Vagina (tissue), 2 donors: ENCODE measurements at places on chromosomes 1 and 21.

DNA sequence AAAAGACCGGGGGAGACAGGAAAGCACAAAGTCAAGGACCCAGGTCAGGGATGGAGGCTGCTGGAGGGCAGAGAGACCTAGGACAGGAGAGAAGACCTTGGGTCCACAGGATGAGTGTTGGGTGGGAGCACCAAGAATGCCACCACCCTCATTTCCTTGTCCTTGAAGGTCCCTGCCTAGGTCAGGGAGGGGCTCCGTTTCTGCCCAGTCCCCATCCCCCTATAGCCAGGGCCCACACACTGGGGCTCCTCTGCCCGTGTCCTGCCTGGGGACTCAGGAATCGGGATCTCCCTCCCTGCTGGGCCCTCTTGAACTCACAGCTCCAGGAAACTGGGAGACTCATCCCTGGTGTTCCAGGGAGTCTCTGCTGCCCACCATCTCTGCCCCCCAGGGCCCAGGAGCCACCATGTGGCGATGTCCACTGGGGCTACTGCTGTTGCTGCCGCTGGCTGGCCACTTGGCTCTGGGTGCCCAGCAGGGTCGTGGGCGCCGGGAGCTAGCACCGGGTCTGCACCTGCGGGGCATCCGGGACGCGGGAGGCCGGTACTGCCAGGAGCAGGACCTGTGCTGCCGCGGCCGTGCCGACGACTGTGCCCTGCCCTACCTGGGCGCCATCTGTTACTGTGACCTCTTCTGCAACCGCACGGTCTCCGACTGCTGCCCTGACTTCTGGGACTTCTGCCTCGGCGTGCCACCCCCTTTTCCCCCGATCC lies 584 bp downstream of the TINAGL1 start:
- DNase-seq, result peak; percentile 87

DNA sequence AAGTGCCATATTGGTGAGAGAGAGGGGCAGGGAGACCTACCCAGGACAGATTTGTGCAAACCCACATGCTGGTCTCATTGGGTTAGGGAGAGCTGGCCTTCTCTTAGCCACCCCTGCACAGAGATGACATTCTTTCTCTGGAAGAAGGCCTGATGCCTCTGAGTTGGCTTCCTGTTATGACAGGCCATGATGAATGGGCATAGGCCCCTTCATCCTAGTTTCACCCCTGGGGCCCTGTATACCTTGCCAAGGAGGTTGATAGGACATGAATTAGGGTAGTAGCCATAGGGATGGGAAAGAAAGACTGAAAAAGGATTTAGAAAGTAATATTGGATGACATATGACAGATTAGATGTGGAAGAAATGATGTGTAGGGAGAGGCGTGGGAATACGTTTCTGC lies 46.6 kb downstream of the TENT5C start:
- no peak for DNase-seq

- no peak for DNase-seq
Observed at GRCh38 chr1:176897350-176898236, 266.9 kb downstream of the ASTN1 start.

- DNase-seq, result no peak
Observed at GRCh38 chr1:243849421-243850201, 432 bp downstream of the AKT3 start.

- DNase-seq, result no peak
Observed at GRCh38 chr1:183734543-183735036, 70.3 kb upstream of the RGL1 start.

DNA sequence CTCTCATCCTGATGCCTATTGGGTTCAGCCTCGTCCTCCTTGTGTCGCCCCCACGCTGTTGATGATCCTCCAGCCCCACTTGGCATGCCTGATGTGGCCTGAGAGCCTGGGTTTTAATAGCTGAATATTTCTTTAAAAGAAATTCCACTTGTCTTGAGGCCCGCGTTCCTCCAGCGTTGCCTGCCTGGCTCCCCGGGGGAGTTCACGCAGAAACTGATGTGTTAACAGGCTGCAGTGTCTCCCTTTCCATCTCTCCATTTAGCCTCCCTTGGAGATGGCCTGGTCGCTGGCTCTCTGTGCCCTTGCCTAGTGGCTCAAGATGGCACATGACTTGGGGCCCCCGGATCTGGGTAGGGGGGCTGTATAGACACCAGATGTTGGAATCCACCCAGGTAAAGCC lies 9.5 kb downstream of the ACTL8 start:
- DNase-seq, result no peak

- DNase-seq, result no peak
Observed at GRCh38 chr1:112508278-112509004, at the start of gene WNT2B. WNT2B (plus strand) TSS chr1:112508965; CDS start chr1:112509263, 298 bp downstream.

- no peak for DNase-seq
Observed at GRCh38 chr1:60915441-60915840, 166.9 kb upstream of the NFIA start.

GRCh38 chr1:6024376-6024775 lies 21.3 kb upstream of the KCNAB2 start:
- no peak for DNase-seq

GRCh38 chr1:81600878-81601622 lies 199.7 kb upstream of the ADGRL2 start:
- DNase-seq, result no peak

- no peak for DNase-seq
Observed at GRCh38 chr1:39672551-39672947, 642 bp upstream of the NT5C1A start.

- no peak for DNase-seq
Observed at GRCh38 chr1:115052454-115053083, 22.9 kb downstream of the TSHB start.

DNA sequence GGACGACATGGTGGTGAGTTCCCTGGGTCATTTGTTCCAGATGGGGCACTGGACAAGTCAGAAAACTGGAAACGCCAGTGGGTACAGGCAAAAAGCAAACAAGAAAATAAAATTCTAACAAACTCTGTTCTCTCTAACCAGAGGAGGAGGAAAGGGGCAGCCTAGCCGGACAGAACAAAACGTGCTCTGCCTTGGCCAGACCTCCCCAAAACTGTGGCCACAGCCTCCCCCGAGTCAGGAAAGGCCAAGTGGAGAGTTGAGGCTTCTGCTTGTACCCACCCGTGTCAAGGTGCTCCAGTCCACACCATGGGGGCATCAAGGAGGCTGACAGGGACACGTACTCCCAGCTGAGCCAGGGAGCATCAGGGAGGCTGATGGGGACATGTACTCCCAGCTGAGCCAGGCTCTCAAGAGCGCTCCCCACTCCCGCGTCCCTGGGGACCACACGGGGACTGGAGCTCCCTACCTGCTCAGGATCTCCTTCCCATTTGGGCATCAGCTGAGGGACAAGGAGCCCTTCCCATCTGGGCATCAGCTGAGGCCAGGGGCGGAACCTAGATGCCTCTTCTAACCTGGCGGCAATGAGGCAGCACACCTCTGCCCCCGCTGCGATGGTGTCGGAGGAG lies 154.8 kb upstream of the COL6A1 start:
- DNase-seq, result no peak

DNA sequence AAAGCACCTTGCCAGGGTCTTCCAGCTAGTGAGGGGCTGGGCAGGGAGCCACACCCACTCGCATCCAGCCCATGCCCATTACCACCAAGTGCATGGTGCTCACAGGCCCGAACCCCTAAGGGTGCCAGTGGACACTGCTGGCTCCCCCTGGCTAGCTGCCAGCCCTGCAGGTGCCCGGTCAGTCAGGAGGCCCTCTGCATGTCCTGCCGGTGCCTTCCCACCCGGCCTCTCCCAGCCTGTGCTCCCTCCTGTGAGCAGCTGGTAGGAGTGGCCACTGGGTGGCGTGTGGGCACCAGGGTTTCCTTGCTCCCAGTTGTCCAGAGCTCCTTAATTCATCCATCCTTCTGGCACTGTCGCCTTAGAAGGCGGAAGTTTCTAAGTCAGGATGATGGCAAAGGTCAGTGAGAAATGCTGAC lies 33.4 kb downstream of the QSOX1 start:
- DNase-seq, result no peak

- DNase-seq, result no peak
Observed at GRCh38 chr1:223331929-223332328, 32.0 kb downstream of the SUSD4 start.

DNA sequence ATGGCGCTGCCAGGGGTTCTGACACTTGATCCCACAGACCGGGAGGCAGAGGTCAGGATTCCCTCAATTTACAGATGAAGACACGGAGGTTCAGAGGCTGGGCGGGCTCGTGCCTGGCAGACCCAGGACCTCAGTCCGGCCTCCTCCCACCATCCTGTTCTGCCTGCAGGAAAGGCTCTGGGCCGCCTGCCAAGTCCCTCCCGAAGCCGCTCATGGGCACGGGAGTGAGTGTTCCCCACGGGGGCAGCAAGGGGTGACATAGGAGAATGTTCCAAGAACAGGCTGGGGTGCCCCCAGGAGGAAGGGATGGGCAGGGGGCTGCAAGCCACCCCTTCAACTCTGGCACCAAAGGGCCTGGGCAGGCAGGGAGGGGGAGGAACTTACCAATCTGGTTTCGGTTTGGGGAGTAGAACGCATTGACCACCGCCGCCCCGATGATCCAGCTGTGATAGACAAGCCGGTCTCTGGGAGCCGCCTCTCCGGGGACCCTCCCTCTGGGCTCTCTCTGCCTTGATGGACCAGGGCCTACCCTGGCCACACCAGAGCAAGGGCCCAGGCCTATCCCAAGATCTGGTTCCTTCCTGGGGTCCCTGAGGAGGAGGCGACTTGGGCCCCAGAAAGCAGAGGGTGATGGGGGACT lies 7.5 kb downstream of the PRXL2B start:
- DNase-seq, result no peak

- no peak for DNase-seq
Observed at GRCh38 chr21:45504516-45505415, 37.5 kb downstream of the SLC19A1 start.

DNA sequence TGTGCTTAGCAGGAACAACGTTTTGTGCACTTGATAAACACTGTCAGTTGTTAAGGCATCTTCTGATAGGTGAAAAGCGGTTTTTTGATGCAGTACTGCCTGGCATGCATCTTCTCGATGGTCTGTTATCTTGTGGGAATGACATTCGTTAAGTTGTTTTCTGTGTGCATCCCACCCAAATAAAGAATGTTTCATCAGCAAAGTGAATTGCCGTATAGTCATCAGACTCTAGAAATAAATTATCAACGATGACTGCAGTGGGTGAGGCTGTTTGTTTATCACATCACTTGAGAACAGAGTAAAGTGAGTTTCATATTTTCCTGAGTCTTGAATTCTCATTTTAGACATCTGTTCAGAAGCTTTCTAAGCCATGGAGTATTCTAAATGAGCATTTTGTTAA lies 34.1 kb downstream of the NFIA start:
- no peak for DNase-seq

DNA sequence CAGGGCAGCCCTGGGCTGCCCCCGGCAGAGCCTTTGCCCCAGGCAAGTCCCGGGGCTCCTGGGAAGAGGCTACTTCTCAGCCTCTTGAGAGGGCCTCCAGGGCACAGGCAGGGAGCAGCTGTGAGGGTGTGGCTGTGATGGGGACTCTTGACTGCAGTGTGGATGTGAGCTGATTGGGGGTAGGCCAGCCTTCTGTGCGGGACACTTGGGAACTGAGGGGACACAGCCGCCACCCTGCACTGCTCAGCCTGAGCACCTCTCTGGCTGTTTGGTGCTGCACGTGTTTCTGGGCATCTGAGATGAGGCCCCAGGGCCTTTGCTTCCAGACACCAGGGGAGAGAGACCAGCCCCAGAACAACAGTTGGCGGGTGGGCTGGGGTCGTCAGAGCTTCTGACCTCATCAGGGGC lies 62.1 kb downstream of the SKI start:
- DNase-seq, result no peak

DNA sequence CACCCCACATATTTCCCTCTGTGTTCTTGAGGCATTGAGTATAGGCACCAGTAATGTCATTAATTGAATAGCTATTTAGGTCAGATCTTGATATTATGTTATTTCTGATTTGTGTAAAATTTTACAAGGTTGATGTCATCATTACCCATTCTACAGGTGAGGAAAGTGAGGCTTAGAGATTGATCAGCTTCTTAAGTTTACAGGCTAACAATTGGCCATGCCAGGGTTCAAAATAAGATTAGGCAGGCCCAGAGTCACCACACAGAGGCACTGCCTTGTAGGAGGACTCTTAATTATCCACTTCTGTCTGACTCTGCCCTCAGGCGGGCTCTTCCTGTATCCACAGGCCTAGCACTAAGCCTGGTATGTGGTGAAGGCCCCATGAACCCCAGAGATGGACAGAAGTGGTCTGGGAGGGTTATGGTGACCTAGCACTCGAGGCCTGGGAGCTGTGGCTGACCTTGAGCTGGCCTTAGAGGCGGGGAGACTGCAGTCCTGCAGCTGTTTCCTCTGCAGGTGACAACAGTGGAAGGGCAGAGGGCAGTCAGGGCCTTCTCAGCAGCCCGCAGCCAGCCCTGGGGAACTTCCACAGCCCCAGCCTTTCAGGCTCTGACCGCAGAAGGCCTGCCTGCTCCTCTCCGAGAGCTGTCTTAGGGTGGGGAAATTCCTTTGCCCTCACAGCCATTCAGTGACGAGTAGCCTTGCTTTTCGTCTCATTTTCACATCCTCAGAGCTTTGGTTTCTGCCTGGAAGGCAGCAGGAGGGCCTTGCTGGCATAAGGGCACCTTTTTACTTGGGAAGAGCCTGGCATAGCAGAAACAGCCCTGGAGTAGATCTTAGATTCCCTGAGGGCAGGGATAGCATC lies 12.2 kb downstream of the ZDHHC18 start:
- no peak for DNase-seq

DNA sequence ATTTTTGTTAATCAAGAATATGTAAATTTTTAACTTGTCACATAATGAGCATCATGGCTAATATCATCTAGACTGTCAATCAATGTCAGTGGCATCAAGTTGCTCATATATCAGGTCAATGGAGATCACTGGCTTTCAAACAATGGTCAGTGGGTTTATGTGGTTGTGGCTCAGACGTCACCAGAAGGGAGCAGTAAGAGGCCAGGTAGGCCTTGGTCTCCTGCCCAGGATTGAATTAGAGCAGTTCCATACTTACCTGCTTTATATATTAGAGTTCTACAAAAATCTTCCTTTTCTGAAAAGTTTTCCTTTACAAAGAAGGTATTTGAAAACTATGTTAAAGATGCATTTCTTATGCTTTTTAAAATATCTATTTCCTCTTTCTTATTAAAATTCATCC lies 206.3 kb upstream of the B3GALT2 start:
- no peak for DNase-seq

GRCh38 chr1:42552636-42553035 lies 89.5 kb downstream of the CCDC30 start:
- no peak for DNase-seq

DNA sequence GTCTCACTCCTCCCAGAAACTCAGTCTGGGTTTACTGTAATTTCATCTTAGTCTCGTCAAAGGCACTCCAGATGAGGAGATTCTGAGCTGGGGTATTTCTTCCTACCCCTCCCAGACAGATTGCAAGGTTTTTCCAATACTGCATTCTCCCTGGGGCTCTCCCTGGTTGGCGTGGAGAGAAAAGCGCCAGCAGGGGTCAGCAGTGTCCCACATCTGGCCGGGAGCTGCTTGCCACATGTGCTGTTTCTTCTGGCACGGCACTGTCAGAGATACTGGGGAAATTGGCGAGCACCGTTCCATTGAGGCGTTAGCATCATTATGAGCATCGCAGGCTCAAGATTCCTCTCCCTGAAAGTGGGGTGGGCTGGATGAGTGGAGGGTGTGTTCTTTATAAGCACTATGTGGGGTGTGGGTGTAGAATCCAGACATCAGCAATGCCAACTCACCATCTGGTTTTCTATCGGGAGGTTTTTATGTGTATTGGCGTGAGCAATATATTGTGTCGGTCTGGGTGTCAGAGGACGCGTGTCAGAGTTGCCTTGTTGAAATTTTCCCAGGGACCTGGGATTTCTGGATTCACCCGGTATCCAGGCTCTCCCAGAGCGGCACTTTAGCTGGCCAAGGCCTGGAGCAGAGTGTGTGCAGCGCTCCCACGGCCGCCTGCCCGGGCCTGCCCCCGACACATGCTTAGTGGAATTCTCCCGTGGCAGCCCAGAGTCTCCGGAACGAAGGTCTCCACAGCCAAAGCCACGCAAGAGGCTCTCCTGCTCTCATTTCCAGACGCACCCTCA lies 8.0 kb upstream of the NAV1 start:
- DNase-seq, result peak; percentile 94
